ENCODE measurements at places on chromosomes 1 and 21. TPM values are rescaled to one million over a fixed set of nuclear protein-coding genes. Genes with fewer than 3 reads are reported as not detected.

Gene RGS7
- total RNA-seq, result not detected

- DNase-seq, result no peak
These were observed 88.6 kb upstream of the PKN2 start for GRCh38 chr1:88595355-88596002.

DNA sequence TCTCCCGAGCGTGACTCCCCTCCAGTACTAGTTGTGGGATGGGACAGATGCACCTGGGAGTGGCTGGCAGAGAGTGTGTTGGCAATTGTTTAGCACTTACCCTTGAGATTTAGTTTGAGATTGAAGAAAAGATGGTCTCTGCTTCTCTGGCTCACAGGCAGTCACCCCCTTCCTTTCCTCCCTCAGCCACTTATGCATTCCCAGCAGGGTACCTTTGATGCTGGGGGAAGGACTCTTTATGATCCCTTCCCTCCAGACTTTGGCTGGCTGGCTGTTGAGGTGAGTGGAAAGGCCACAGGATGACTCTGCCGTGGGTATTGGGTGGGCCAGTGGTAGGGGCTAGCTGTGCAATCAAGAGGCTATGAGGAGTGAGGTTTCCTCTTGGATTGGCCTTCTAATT is 236.8 kb downstream of the CAMTA1 start:
- no peak for DNase-seq

DNA sequence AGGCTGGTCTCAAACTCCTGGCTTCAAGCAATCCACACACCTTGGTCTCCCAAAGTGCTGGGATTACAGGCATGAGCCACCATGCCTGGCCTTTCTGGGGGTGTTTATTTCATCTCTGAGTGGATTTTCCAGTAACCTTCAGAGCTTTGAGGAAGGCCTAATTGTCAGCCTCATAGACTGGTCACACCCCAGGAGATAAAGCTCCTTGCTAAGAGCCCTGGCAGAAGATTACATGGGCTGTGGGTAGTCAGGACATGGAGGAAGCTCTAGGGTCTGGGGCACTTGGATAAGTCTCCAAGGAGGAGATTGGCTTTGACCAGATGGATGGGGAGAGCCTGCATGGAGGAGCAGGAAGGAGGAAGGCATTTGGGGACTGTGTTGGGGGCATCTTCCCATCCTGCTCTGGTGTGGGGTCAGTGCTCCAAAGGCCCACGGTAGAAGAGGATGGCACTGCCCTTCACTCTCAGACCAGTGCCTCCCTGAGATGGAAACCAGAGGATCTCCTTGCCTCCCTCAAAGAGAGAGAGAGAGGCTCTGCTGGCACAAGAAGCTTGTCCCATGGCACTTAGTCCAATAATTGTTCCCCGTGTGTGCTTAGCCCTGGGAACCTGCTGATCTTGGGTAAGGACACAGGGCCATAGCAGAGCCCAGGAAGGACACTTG is 14.7 kb upstream of the GSTM4 start:
- peak; percentile 4 for DNase-seq

DNA sequence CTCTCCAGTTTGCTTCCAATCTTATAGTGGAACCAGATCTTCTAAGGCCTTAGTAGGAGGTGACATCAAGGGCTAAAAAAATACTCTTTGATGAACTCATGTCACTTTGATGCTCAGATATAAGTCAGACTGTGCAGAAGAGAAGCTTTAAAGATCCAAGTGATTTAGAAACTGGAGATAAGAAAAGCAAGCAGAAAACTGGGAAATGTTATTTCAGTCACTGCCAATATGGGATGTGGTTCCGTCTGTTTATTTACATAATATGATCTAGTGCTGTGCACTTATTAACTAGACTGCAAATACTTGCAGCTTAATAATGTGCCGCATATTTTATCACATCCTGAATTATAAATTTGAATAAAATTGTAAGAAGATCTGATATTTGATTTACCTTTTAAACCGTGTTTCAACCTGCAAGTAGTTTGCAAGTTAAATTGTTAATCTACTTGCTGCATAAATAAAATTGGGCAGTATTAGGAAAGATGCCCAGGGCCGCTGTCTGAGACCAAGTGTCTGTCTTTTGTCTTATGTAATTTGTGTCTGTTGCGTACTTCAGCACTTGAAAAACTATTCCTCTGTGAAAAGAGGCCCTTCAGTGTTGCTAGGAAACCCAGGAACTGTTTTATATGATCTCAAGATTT is 29.6 kb downstream of the CXADR start:
- no peak for DNase-seq

DNA sequence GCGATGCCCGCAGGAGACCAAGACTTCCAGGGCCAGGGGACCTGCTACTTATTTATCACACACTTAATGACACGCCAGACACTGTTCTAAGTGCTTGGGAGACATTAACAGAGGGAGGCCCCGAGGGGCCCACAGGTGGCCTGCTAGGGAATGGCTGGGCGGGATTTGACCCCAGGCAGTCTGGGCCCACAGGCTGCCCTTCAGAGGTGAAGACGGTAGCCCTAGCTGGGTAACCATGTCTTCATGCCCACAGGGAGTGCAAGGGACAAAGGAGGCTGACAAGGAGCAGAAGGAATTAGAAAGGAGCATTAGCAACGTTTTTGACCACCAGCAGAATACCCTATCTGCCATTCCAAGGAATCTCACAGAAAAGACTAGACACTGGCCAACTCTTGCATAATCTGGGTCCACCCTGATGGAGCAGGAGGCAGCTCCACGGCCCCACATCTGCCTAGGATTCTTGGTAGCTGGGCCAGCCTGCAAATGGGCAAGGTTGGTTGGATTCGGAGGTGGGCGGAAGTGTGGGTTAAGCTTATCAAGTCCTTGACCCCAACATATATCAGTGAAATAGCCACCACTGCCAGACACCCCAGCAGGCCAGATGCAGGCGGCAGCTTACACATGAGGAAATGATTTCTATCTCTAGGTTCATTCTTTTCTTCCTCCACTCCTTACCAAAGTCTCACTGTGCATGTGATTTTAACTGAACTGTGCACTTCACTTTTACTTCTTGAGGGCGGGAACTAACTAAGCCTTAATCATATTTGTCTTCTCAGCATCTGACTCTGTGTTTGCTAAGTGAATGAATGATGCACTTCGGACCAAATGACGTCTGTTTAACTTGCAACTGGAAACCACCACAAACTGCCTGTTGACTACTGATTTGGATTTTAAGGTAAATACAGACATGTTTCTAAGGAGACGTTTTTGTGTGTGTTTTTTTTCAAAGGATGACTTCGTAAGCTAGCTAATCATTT is 3.4 kb upstream of the ETS2 start:
- DNase-seq, result peak; percentile 86

Data from lower leg skin (tissue), 4 donors.